A549 treated with RU486 at 1 μM for 4 hours (cell line): ENCODE measurements at places on chromosomes 11 and 22. TPM values are rescaled to one million over a fixed set of nuclear protein-coding genes. Genes with fewer than 3 reads are reported as not detected.

Gene ISX
- not detected in 5 replicates for total RNA-seq

Gene OR8D1
- not detected in 5 replicates for total RNA-seq

Gene DMC1
- 2.6 to 6.1 TPM (median 5.0 TPM) in 5 replicates for total RNA-seq

Gene CD3D
- 0.64 TPM in 1 of 5 replicates, not detected in the others for total RNA-seq

Gene OR52I1
- total RNA-seq = not detected in 5 replicates

Gene RAG1
- total RNA-seq = 0.21 to 0.30 TPM (median 0.26 TPM) in 5 replicates

Gene TECTA
- total RNA-seq = 0.03 to 0.16 TPM (median 0.06 TPM) in 5 replicates

Gene NECTIN1
- total RNA-seq = 8.2 to 10.3 TPM (median 9.3 TPM) in 5 replicates
